ENCODE measurements at places on chromosomes 2 and 18.

- DNase-seq, result no peak
These were observed 90.5 kb upstream of the SPTBN1 start for GRCh38 chr2:54365661-54366060.

DNA sequence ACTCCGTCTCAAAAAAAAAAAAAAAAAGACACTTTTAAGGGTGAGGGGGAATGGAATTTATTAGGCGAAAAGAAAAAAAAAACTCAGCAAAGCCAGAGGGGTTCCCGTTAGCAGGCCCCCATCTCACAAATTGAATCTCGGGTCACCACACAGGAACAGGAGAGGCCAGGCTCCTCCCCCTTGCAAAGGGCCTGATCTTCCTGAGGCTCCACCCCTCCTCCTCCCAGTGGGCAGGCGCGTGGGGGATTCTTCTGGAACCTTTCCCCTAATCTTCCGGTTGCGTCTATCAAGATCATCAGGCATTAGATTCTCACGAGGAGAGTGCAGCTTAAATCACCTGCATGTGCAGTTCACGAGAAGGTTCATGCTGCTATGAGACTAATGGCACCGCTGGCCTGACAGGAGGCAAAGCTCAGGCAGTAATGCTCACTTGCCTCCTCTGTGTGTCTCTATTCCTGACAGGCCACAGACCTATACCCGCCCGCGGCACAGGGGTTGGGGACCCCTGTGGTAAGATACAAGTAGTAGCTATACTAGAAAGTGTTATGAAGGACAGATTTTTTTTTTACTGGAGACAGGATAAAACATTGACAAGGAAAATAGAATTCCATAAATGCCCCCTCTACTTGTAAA lies 45.8 kb downstream of the TAF4B start:
- no peak for DNase-seq

- no peak for DNase-seq
These were observed 72.7 kb upstream of the CCDC68 start for GRCh38 chr18:55031979-55032378.

DNA sequence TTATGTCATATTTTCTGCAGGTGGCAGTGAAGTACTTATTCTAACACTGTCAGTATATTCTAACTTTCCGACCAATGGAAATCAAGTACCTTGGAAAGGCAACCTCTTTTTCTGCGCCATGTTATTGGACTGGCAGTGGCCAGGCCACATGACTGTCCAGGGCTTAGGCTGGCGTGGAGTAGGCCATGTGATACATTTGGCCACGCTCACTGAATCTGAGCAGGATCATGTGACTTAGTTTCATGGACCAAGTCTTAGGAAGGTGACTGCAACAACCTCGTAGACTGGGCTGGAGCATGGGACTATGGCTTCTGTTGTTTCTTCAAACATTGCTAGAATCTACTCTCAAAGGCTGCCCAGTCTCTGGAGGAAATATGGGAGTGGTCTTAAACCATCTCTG lies 60.4 kb upstream of the HAAO start:
- no peak for DNase-seq

DNA sequence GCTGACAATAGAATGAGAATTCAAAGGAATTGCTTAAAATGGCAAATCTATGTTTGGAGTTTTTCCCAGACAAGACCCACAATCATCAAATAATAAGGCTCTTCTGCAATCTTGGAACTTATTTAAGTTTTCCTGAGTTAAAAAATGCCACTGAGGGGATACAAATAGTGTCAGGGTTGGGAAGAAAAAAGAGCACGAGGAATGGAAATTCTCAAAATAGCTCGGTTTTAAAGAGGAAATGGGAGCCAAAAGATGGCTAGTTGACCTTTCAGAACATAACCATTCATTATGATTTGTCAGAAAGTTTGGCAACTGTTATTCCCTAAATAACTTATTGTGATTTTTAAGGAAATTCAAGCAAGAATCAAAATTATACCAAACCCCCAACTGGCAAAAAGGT lies 127.7 kb downstream of the RAPGEF4 start:
- no peak for DNase-seq

DNA sequence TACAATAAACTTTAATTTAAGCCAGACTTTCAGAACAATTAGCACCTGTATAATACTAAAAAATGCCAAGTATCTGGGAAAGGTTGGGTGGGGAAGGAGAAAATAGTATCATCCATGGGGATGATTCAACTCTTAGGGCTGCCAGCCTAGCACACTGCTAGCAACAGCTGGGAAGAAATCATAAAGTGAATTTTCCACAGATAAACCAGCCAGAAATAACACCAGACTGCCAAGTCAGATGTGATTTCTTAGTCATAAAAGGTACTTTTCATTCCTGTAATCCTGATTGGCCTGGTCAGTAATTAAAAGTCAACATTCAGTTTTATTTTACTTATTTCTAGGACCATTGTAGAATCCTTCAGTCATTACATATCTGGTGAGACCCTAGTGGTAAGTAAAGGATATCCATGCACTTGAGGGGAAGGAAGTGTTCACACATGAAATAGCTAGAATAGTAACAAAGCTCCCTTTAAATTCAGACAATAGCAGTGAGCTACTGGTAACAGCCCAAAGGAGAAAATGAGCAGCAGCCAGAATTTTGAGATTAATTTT lies 59.4 kb downstream of the LIMS1 start:
- DNase-seq, result no peak

GRCh38 chr2:219634951-219635751 lies 7.7 kb downstream of the SLC4A3 start:
- DNase-seq, result no peak

DNA sequence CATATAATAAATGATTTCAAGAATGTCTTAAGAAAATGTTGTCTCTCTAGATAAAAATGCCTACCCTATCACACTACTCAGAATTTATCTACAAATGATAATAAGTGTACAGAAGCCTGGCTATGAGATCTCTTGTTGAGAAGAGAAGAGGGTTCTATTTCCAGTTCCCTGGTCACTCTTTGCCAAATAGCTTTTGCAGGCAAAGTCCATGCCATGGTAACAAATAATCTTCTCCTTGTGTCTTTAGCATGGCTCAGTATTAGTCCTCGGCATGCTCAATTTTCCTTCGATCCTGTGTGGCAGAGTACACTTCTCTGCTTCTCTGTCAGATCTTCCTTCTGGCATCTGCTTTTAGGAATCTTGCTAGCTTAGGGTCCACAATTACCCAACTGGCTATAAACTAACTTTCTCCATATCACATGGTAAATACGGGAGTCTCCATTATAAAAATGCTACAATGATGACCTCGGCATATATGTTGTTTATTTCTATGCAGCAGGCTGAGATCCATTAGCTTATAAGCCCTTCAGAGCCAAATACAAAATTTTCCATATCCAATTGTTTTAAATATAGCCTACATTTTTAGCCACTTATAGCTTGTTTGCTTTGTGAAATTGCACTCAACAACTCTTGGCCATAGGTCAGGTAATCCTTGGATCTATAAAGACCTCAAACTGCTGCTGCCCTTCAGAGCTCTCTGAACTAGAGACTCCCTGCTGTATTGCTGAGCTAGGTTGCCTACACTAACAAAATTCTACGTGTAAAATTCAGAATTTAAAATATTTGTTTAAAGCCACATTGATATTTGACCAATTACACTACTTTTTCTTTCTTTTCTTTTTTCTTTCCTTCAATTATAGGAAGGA lies 157.5 kb downstream of the FSIP2 start:
- DNase-seq, result no peak

DNA sequence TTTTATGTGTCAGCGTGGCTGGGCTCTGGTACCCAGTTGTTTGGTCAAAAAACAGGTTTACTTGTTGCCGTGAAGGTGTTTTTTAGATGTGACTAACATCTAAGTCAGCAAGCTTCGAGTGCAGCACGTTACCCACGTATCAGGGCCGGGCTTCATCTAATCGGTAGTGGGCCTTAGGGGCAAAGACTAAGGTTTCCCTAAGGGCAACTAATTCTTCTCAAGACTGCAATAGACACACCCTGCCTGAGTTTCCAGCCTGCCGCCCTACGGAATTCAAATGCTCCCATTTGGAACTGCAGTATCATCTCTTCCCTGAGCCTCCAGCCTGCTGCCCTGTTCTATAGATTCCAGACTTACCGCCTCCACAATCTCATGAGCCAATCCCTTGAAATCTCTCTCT lies 27.7 kb downstream of the FHL2 start:
- DNase-seq, result no peak

DNA sequence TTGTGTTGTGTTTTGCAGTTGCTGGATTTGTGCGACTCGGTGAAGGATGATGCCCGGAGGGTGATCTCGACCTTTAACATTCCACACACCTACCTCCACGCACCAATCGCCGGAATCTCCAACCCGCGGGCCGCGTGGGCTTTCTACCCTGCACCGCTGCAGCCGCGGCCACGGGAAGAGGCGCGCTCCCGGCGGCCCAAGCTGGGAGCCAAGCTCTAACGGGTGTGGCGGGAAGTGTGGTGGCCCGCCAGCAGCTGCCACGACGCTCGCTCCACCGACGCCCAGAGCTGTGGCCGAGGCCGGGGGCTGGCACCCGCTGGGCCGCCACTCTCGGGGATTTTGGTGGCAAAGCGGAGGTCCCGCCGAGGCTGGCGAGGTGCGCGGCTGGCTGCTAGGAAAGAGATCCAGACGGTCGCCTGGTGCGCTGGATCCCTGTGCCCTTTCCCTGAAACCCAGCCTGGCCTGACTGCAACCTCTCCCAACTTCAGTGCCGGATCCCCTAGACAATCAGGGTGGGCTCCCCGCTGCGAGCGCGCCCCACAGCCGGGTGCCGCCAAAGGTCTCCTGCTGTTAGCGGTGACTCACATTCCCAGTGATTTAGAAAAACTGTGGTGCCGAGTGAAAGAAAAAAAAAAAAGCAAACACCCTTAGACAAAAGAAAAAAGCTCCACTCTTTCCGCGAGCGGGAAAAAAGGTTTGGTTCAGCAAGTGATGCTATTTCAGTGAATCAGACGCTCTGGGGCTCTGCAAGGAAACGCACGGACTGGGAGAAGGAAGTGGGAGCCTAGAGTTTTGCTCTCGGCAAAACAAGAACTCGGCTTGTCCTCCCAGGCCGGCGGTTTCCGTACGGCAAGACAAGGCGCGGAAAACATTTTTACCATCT lies 2.9 kb upstream of the BCL2L11 start:
- peak; percentile 63 for DNase-seq

GRCh38 chr2:225556461-225556860 lies 157.0 kb downstream of the NYAP2 start:
- DNase-seq, result no peak

GRCh38 chr18:24982831-24983230 lies 369.1 kb downstream of the ZNF521 start:
- no peak for DNase-seq

DNA sequence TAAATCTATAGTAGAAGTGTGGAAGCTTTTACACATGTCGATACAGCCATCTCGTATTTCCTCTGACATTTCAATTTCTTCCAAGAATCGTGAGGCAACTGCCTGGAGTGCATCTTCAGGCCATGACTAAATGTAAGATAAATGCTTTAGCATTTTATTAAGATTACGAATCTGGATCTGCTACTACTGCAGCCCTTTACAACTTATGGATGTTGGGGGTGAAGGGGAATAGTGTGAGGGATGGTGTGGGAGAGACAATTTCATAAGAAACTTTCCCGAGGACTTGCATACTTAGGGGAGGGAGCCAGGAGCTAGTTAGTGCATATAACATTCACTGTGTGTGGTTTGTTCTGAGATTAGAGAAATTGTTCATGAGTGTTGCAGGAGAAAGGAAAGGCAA lies 204.8 kb downstream of the SLC39A10 start:
- DNase-seq, result no peak

GRCh38 chr2:101467306-101467705 lies 7.6 kb downstream of the RFX8 start:
- DNase-seq, result peak; percentile 77

DNA sequence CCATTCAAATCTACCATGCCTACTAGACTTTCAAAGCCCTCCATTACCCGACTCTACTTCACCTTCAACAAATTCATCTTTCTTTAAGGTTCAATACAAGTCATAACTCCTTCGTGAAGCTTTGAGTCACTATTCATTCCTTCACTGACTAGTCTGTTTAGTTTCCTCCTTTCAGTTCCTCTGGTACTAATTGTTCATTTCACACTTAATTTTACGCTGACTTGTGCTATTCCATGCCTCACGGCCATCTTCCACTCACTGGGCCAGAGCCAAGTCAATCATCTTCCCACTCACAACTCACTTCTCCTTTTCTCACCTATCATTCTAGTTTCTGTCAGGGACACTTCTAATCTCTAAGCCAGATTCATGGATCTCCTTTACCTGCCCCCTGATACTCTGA lies 136.2 kb downstream of the MTX2 start:
- no peak for DNase-seq

- DNase-seq, result no peak
These were observed 39.8 kb upstream of the SPTBN1 start for GRCh38 chr2:54416166-54416813.
